ENCODE measurements at places on chromosomes 7 and 10. TPM values are rescaled to one million over a fixed set of nuclear protein-coding genes. Genes with fewer than 3 reads are reported as not detected.

Gene MBL2
- not detected for total RNA-seq

GRCh38 chr7:155489862-155490696 lies 32.1 kb downstream of the EN2 start:
- DNase-seq, result no peak

Gene FGFR2
- 0.17 TPM for total RNA-seq

DNA sequence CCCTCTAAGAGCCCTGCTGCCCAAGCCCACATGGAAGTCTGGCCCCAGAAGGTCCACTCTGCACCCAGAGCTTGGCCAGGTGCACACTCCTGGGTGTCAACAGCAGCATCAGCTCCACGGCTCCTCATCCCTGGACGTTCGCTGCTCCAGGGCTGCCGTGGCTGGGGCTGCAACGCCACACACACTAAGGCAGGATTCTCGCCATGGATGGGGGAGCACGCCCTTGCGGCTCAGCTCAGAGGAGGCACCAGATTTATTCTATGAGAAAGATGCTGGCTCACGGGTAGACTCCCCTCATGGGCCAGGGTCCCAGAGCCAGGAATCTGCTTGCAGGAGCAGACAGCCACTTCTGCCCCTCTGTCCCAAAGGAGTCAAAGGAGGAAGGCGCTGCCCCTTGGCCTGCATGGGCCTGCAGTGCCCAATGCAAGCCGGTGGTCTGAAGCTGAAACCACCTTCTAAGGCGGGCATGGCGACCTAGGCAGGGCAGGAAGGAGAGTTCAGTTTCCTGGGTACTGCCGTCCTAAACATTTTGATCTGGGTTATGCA lies 42.1 kb downstream of the CFAP46 start:
- DNase-seq, result no peak

GRCh38 chr10:49288341-49289065 lies 10.5 kb upstream of the C10orf71 start:
- DNase-seq, result no peak

Gene MYPN
- total RNA-seq, result under 0.01 TPM

- no peak for DNase-seq
These were observed 31.2 kb downstream of the OSBPL3 start for GRCh38 chr7:24948739-24949138.

DNA sequence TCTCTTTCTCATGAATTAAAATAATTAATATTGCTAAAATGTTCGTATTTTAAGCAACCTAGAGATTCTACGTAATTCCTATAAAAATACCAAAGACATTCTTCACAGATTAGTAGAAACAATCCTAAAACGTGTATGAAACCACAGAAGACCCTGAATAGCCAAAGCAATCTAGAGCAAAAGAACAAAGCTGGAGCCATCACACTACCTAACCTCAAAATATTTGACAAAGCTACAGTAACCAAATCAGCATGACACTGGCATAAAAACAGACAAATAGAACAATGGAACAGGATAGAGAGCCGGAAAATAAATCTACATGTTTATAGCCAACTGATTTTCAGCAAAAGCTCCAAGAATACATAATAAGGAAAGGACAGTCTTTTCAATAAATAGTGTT lies 105.5 kb upstream of the PTN start:
- peak; percentile 41 for DNase-seq

- DNase-seq, result peak; percentile 50
These were observed 12.1 kb downstream of the ABCA13 start for GRCh38 chr7:48183370-48183743.

Gene PRSS37
- not detected for total RNA-seq

Gene SLC29A4
- 6.4 TPM for total RNA-seq

DNA sequence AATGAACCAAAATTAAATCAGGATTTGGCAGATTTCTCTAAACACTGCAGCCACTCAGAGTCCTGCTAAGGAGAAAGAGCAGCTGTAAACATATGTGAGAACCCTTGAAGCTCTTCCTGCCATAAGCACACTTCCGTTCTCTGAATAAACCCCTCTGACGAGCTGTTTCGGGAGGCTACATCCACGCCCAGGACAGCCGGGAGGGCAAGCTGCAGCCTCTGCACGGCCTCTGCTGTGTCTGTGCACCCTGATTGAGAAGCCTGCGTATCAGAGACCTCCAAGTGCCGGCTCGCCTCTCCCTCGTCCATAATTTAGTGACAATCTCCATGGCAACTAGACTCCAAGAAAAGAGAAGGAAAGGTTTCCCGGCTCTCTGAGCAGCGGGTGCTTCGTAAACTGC lies 114.4 kb downstream of the PTPRN2 start:
- DNase-seq, result peak; percentile 4

DNA sequence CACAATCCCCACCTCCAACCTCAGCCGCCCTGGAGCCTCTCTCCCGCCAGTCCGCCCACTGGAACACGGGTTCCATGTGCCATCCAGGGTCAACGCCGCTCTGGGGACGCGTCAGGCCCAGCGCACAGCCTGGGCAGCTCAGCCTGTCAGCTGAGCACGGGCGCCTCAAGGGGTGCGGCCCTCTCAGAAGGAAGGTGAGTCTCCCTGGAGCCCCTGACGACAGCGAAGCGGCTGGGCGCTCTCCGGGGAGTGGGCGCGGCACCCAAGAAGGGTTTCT lies 1.2 kb upstream of the SLC18A3 start:
- no peak for DNase-seq

- DNase-seq, result no peak
These were observed 1033.8 kb upstream of the AUTS2 start for GRCh38 chr7:68564306-68565135.

Gene SKAP2
- total RNA-seq, result 16.7 TPM

DNA sequence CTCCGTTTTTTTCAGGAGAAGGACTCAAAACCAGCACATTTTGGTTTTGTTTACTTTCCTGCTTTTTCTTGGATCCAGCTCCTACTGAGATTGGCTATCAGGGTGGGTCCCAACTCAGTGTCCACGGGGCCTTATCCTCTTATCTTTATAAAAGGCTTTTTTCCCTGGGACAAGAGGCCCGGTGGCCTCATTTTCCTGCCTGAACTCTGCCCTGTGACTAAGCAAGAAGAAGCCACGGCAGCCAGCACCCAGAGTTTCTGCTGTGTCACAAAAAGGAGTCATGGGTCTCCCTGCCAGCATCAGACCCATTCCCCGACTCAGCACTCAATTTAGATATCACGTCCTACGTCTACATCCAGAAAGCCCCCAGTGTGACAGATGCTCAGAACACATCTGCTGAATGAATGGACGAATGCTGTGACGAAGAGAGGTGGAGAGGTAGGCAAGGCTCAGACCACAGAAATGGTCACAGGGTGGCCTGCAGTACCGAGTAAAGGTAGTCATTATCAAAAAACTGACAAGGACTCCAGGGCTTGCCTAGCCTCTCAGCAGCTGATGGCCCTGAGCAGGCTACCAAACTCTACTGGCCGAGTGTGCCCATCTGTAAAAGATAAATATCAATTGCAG lies 16.7 kb downstream of the DLG5 start:
- DNase-seq, result peak; percentile 70

GRCh38 chr7:75866489-75867389 lies 12.1 kb upstream of the RHBDD2 start:
- peak; percentile 50 for DNase-seq

DNA sequence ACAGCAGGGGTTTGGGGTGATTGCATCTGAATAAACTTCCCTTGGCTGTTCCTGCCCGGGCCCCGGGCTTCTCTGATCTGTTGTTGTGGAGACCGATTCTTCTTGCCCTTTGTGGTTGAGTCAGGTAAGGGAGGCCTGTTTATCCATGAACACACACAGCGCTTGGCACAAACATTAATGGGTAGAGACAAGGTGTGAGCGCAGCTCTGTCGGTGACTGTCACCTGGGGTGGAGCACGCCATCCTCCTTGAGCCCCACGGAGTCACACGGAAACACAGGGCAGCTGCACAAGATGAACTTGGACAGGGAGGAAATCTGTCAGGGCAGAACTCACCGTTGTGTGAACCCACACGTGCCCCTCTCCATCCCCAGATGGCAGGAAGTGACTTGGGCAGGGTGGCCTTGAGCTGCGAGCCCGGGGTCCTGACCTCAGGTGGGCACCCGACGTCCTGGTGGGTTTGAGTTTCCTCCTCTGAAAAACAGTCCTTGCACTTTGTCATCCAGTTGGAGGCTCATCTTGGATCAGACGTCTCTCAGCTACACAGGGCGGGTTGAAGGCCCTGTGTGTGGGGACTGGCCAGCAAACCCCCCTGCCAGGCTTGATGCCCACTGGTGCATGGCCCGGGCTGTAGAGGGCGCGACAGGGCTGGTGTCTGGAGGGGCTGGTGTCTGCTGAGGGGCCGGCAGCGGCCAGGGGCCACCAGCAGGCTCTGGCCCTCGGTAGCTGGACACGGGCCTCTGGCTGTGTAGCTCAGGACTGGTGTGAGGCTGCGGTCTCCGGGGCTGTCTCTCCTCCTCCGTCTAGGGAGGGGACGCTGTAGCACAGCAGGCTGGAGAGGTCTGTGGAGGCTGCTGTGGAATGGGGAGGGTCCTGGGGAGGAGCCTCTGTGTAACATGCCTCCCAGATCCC lies 24.2 kb upstream of the SHH start:
- DNase-seq, result no peak

DNA sequence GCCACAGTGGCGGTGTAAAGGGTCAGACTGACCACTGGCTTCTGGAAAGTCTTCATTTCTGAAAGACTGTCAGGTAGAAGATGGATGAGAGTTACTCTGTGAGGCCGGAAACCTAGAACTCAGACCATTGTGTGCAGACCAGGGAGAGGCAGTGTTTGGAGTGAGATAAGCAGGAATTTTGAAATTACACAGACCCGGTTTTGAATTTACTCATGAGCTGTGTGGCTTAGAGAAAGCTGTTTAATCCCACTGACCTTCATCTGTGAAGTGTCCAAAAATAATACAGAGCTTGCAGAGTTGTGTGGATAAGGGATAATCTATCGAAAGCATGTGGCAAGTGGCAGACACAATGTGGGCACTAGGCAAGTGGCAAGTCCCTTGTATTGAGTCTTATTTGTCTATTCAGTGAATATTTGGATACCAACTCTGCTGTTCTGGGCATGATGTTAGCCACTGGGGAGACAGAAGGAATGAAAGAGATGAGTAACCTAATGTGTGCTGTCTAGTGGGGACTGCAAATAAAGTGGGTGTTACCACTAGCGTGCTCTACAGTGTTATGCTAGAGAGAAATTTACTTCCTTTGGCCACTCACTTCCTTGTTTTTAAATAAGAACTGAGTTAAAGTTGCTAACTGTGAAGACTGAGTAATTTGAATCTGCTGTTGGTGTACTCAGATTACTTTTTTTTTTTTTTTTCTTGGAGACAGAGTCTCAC lies 69.4 kb downstream of the KIAA1217 start:
- DNase-seq, result peak; percentile 76

- no peak for DNase-seq
These were observed 306.7 kb downstream of the DNAJB6 start for GRCh38 chr7:157643525-157643970.

DNA sequence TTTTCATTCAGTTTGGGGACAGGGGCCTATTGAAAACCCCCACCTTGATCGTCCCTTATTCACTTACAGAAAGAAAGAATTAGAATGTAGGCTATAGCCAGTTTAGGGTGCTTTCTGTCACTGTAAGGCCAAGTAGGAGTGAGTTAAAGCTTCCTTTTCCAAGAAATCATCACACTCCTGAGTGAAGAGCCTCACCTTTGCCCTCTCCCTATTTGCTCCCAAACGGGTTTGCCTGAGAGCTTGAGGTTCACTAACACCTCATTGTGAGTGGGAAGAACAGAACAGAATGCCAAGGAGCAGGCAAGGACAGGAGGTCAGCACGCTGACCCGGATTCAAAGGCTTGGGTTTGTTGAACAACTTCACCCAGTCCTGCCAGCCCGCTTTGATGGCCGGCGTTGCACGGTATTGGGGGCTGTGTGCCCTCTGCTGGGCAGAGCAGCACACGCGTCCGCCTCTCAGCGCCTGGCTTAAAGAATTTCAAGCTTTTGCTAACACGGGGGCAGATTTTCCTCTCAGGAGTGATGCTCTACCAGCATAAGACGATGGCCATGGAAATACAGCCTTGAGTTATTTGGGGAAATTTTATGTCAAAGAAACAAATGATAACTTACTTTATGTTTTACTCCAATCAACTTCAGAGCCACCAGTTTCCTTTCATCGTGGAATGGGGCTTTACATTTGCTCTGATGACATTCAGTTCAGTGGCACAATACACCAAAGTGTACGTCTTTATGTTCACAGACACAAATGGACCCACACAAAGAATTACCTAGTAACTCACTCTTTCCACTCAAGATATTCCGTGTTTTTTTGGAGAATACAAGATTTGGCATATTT lies 470.0 kb downstream of the SUGCT start:
- DNase-seq, result peak; percentile 64

DNA sequence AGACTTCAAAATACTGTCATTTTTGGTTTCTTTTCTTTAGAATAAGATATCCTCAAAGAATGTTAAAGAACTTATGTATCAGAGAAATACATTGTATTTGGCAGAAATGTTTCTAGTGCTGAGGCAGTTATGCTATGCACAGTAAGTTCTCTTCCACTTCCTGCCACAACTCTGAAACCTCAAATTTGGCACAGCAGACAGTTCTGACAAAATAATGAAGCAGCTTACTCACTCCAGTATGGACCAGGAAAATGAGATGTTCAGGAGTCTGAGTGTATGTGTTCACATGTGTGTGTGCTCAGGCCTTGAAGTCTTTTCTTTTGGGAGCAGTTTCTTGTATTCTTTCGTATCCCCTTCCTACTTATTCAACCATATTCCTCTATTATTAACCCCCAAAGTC lies 197.0 kb upstream of the AGK start:
- peak; percentile 76 for DNase-seq

Gene TRPV6
- not detected for total RNA-seq

DNA sequence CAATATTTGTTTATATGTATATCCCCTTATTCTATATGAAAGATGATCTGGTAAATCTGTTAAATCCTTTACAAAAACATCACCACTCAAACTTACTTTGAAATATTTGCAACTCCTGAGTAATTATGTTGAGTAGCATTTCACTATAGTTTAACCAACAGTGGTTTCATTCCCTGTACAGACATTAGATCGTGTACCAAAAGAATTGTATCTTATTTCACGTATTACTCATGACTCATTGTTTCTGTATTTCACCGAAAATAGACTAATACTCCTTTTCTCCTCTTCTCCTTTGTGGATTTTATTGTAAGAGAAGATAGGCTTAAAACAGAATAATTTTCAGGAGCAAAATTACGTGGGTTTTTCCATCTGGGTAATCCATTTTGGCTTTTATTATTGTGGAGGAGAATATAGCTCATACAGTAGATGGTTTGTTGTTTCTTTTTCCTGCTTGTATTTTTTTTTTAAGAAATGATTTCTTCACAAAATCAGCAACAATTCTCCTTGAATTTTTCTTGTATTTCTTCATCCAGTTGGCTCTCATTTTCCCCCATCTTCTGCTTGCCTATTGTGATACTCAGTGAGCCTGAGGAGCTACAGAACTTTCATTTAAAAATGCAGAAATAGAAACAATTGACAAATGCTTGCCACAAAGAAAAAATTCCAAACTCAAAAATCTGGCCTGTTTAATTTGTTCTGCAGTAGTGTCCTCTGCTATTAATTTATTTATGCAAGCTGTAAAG lies 90.6 kb upstream of the OIT3 start:
- peak; percentile 77 for DNase-seq

- DNase-seq, result peak; percentile 98
These were observed 43.4 kb downstream of the DNMBP start for GRCh38 chr10:99966306-99966705.

GRCh38 chr10:123000155-123000554 lies 8.4 kb downstream of the IKZF5 start:
- DNase-seq, result no peak

Gene TMEM140
- total RNA-seq, result 29.7 TPM

- no peak for DNase-seq
These were observed 35.8 kb downstream of the ACSL5 start for GRCh38 chr10:112409755-112410154.

- DNase-seq, result no peak
These were observed 27.1 kb downstream of the ZNF775 start for GRCh38 chr7:150406312-150406566.

Gene FFAR4
- not detected for total RNA-seq

Measured in fibroblast of lung (primary cell).